CD4-positive, alpha-beta T cell treated with Interleukin-2 at 100 ng/mL for 4 hours (primary cell): ENCODE measurements at places on chromosomes 1 and 21.

DNA sequence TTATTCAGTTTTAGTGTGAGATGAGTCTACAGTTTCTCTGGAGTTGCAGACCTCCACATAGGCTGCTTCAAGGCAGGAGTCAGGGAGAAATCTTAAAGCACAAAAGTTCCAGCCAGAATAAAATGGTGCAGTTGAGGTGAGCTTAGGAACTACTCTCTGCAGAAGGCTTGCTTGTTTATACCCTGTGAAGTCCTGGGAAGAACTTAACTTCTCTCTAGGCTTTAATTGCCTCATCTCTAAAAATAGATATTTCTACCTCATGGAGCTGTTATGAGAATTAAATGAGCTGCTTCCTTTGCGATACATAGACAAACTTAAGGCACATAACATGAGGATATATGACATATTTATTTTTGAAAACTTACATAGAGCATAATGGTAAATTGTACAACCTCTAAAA lies 286.2 kb downstream of the GPATCH2 start:
- DNase-seq: no peak

DNA sequence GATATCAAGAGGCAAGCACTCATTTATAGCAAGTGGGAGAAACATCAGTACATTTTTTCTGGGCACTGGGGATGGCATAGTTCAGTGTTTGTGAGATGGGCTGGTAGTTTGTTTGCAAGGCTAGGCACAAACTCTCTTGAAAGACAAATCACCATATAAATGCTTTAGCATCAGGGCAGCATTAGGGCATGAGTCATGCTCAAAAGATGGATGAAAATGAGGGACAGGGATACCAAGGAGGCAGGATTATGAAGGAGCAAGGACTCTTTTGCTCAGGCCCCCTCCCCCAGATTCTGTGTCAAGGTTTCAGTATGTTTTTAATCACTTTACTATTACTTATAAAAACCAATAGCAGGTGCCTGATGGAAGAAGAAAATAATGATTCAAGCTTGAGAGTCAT lies 43.9 kb upstream of the CAMK1G start:
- DNase-seq: no peak

DNA sequence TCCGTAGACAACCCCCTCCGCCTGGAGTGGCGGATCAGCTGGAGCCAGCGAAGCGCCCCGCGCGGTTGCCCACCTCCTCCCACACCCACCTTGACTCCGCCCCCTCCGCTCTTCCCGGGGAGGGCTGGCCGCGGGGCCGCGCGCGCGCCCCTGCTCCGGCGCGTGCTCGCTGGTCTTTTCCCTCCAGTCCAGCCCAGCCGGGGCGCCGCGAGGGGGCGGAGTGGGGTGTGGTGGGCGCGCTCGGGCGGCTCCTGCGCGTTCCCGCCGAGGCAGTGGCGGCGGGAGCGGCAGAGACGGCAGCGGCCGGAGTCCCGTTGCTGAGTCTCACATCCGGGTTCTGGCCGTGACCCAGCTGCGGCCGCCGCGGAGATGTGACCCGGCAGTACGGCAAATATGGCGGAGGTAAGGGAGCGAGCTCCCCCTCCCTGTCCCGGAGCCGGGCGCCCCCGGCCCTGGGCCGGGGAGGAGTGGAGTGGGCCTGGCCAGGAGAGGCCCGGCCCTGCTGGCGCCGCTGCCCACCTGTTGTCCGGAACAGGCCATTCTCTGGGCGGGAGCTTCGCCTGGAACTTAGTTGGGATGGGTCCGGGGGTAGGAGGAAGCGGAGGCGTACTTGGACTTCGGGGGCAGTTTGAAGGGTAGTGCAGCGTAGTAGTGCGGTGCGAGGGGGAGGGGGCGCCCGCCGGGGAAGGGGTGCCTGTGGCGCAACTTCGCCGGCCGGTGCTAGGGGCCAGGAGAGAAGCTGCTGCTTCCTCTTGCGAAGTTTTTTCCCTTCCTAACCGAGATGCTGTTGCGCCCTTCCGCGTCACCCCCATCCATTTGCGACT lies 5.4 kb downstream of the MIER1 start:
- DNase-seq: peak; percentile 93

GRCh38 chr21:41845310-41846032 lies 33.7 kb downstream of the PRDM15 start:
- DNase-seq: no peak

DNA sequence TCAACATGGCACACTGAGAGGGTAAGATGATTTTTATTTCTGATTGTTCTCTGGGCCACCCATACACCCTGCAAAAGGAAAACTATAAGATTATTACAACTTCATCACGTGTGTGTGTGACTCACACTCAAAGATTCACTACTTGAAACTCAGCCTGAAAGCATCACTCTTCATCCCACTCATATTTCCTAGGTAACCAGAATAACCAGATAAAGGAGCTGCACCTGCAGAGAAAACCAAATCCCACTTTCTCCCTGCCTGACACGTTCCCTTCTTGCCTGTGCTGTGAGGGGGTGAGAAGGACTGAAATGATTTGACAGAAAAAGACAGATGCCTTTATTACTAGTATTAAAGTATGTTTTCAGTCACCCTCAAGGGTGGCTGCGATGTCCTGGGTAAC lies 131.6 kb downstream of the TGFBR3 start:
- DNase-seq: peak; percentile 14

DNA sequence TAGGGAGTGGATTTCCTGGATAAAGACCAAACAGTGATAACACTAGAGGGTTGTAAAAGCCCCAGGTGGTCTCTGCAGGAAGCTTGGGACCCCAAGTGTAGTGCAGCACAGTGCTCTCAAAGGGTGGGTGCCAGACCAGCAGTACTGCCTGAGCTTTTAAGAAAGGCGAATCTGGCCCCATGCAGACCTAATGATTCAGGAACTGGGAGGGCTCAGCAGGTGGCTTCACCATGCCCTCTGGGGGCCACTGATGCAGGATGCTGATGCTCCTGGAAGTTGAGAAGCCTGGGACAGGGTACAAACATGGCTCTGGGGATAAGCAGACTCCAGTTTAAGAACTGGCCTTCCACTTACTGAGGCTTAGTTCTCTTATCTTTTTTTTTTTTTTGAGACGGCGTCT lies 29.1 kb upstream of the NEK2 start:
- DNase-seq: no peak

DNA sequence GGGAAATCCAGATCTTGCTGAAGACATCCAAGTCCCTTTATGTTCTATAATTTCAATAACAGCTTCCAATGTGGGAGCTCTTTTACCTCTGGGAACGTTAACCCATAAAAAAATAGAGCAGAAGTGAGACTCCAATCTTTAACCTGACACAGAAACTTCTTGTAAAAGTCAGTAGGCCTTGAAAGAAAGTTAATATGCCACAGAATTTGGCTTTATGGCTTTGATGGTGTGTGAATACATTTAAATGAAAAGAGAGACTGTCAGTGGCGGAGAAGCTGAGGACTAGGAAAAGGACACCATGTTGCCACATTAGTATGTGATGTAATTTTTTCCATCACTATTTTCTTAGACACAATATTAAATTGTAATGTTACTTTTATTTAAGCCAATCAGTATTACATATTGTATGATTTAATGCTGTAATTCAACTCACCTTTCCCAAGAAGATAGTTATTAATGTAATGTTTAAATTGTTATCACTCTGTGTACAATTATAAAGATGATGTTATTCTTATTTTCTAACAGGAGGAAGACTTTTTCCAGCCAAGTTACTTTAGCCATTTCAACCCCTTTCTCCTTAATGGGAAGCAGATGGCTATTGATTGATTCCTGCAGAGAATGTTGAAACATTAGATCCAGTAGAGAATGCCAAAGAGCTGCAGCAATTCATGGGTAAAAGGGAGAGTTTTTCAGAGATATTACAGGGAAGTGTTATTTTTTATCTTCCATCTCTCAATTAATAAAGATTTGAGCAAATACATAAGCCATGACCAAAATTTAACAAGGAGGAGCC lies 17.5 kb upstream of the CLDN8 start:
- DNase-seq: no peak

- no peak for DNase-seq
Observed at GRCh38 chr1:18412882-18413353, 67.8 kb upstream of the KLHDC7A start.

GRCh38 chr1:185578293-185578692 lies 155.9 kb upstream of the HMCN1 start:
- DNase-seq: no peak

- no peak for DNase-seq
Observed at GRCh38 chr1:242197907-242198820, 199.3 kb upstream of the MAP1LC3C start.

- DNase-seq: no peak
Observed at GRCh38 chr1:29523136-29523535, 286.8 kb downstream of the PTPRU start.
